Right renal cortex interstitium (tissue), 3 donors: ENCODE measurements at places on chromosomes 1 and 21. TPM values are rescaled to one million over a fixed set of nuclear protein-coding genes. Genes with fewer than 3 reads are reported as not detected.

The TIE1 gene
- polyA plus RNA-seq, result 51.4 TPM

The INSRR gene
- 1.7 TPM for polyA plus RNA-seq

The RPTN gene
- polyA plus RNA-seq, result not detected

The RGS4 gene
- polyA plus RNA-seq, result 13.5 TPM

The CLCNKB gene
- polyA plus RNA-seq, result 69.9 TPM

DNA sequence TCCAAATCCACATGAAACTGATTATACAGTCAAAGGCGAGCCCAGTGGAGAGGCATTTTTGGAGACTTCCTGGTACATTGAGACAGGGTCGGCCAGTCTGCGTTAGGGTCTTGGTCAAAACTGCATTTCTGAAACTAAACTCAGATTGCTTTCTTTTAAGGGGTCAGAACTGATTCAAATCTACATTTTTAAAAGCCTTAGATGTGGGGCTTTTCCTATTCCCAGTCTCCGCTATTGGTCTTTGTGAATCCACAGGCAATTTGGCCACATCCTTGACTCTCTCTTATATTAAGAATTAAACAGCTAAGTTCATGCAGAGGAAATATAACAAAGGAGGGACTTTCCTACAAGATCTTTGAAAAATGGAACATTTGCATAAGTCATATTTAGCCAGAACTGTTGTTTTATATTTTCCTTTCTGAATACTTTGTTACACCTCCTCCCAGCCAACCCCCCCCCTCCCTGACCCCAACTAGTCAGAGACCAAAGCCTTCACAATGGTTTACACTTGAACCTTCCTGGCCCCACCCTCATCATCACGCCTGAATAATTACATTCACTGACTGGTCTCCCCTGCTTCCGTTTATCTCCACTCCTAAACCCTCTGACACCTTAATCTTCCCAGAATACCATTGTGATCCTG, 30.9 kb downstream of the SELL start:
- no peak for DNase-seq

GRCh38 chr1:15816674-15817073, 9.2 kb upstream of the UQCRHL start:
- DNase-seq, result no peak

- no peak for DNase-seq
These were observed 126.9 kb downstream of the RNF220 start for GRCh38 chr1:44531785-44532566.

DNA sequence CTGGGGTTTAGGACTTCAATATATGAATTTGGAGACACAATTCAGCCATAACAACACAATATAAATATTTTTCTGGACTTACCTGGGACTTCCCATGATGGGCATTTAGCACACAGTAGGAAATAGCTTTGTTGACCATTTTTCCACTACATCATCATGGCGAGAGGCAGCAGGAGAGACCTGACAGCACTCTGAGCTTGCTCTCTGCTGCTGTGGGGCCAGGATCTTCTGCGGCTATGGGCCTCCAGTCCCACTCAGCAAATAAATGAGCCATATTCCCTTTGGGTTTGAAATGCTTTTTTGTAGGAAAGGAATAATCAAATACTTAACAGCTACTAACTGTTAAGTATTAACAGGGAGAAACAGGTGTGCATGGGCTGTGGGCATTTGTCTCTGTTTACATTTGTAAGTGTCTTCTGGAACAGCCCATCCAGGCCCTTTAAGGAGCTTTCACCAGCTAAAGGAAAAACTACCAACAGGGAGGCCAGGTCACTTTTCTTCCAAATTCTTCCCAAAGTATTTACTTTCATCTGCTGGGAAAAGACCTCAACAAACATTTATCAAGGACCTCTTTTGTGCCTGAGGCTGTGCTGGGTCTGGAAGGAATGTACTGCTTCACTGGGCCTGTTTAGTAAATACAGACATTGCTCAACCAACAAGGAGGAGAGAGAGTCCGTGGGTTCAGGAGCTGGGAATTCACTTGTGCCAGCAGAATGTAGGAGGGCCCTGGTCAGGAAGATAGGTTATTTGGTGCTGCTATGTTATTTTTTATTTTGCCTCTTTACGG, 133.2 kb downstream of the LRIG2 start:
- no peak for DNase-seq

DNA sequence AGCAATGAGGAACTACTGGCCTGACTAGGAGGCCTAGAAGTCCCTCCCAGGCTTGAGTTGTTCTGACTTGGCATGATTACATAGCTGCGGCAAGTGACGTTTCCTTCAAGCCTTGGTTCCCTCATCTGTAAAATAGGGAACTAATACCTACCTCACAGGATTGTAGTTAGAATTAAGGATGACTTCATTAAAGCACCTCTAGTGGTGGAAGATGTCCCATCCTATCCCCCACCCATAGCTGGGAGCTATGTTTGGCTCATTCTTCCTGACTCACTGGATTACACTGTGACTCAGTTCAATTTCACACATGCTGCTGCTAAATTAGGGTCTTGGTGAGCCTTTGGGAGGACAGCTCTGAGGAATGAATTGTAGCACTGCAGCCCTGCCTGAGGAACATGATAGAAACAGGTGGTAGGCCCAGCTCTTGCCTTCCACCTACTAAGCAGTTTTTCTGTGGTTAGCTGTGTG, 6.0 kb upstream of the SHISA4 start:
- no peak for DNase-seq

- no peak for DNase-seq
These were observed 19.3 kb upstream of the ADARB1 start for GRCh38 chr21:45054927-45055612.

DNA sequence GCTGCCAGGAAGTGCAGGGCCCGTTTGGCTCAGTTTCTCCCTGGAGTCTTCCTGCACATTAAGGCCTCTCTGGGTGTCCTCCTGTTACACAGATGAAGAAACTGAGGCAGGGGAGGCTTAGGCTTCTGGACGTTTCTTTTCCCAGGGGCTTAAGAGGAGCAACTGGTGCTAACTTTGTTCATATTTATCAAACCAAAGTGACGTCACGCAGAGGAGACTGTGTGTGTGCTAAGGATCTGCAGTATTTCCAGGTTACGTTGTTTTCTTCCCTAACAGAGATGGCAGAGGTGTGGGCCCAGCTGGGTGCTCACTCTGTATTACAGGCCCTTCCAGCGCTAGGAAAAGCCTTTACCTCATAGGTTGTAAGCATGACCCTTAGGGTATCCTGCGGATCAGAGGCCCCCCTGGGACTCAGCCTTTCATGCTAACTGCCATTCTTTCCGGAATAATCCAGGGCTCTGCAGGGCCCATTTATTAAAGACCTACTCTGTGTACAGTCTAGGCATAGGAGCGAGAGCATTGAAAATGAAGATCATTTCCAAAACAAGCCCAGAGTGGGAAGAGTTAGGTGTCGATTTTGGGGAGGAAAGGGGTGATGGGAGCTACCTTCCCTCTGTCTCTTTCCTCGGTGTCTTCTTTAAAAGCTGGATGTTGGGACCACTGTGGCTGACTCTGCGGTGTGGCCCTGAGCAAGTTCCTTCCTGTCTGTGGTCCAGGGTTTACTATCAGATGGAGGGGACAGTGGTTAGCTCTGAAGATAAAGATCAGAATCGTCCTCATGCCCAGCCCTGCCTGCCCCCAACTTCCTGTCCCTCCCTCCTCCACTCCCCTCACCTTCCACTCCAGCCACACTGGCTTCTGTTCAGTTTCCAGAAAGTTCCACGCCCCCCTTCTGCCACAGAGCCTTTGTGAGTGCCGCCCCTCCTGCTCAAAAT, 4.6 kb downstream of the AGTRAP start:
- no peak for DNase-seq

DNA sequence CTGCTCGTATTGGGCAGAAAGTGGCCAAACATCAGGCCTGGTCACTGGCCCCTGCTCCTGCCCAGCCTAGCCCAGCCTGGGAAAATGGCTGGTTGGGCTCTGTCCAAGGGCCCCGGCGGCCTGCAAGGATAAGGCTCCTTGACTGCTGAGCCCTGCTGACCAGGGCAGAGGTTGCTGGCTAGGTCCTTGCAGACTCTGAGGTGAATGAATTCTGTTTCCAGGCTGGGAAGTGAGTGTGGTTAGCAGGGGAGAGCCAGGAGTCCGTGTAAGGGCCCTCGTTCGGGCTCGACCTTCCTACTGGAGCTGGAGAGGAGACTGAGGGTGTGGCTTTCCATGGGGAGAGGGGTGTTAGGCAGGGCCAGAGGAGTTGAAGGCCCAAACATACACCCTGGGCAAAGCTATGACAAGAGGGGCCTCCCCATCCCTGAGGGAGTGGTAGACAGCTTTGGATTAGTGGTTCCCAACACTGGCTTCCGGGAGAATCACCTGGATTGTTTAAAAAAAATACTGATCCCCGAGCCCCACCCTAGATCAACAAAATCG, 20.6 kb downstream of the CSF1 start:
- DNase-seq, result peak; percentile 61

DNA sequence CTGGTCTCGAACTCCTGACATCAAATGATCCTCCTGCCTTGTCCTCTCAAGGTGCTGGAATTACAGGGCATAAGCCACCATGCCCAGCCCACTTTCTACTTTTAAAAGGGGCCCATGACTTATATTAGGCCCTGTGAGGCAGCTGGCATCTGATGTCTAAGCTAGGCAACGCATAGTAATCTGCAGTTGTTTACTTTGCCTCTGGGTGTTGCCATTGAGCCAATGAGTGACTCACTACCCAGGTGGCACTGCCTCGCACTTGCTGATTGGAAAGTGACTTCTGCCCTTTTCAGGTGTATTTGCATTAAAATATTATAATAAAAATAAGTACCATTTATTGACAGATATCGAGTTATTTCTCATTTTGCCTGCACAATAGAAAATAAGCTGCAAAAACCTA, 84.9 kb downstream of the KIF14 start:
- DNase-seq, result no peak
